Type B pancreatic cell (in vitro differentiated cells): ENCODE measurements at places on chromosomes 11 and 22. TPM values are rescaled to one million over a fixed set of nuclear protein-coding genes. Genes with fewer than 3 reads are reported as not detected.

DNA sequence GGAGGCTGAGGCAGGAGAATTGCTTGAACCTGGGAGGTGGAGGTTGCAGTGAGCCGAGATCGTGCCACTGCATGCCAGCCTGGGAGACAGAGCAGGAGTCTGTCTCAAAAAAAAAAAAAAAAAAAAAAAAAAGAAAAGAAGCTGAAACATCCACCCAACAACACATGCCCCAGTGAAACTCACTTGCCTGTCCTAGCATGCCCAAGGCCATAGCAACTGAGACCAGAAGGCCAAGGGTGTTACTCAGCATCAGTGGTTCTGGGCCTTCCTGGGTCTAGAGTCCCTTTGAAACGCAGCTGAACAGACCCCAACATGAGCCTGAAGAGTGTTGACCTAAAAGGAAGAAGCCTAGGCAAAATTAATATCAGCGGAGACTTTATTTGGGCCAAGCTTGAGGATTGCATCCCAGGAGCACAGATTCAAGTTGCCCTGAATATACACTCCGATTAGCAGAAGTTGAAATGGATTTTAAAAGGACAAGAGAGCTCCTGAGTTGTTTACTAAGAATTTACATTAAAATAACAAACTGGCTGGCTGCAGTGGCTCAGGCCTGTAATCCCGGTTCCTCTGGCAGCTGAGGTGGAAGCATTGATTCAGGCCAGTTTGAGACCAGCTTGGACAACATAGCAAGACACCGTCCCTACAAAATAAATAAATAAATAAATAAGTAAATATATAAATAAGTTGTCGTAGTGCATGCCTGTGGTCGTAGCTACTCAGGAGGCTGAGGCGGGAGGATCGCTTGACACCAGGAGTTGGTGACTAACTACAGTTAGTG is 7.0 kb downstream of the PRDX5 start:
- H3K27me3 ChIP-seq, result no peaks in the 10 kb centered on the region
- peaks cover 8% of the 10 kb centered on the region for H3K36me3 ChIP-seq

DNA sequence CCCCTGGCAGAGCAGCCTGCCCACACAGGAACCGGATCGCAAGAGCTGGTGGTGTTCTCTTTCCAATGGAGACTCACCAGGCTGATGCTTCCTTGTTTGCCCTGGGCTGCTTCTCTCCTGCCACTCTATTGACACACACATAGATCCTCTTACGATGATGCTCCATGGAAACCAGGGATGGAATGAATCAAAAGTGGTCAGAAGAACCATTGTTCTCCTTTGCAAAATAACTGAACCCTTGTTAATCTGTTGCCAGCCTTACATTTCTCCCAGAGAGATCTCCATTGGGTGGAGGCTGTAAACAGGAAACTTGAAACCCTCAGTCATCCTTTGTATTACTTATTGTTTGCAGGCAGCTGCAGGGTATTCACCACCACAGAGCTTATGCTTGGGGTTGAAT is 24.6 kb upstream of the LDLRAD3 start:
- H3K4me3 ChIP-seq, result no peak overlapping the region
- H3K36me3 ChIP-seq, result no peaks in the 10 kb centered on the region
- H3K4me1 ChIP-seq, result peaks cover 4% of the 10 kb centered on the region
- no peak overlapping the region for H3K27ac ChIP-seq
- peaks cover 14% of the 10 kb centered on the region for H3K27me3 ChIP-seq

DNA sequence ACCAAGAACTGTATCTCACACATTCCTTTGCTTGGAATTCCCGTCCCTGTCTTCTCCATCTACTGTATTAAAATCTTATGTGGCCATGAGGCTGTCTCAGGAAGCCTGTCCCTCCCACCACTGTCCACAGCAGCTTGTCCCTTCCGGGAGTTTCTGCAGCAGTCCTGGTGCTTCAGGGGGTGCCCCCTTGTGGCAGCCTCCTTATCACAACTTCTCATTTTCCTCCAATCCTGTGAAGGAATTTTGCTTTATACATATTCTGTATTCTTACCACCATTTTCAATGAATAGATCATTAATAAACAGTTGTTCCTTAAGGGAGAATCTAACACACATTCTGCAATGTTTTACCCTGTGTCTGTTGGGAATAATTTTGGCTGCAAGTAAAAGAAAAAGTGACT is 220.4 kb upstream of the RAG2 start:
- H3K27me3 ChIP-seq, result no peaks in the 10 kb centered on the region
- H3K4me3 ChIP-seq, result no peak overlapping the region

DNA sequence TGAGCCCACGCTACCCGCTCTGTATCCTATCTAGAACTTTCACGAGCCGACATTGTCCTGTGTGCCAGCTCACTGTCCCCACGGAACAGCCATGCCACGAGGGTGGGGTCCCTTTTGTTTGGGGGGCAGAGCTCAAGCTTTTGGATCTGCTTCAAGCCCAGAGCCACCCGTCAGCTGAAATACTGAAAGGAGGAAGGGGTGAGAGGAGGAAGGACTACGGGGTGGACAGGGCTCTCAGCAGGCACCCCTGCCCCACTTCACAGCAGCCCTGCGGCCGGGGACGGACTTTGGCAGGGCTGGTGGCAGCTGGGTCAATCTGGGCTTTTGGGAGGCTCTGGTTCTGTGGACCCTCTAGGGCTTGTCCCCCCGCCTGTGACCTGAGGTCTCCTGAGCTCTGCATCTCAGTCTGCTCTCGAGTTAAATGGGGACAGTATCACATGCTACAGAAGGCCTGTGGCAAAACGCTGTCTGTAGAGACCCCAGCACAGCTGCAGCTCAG is 30.0 kb upstream of the MUC5AC start:
- H3K4me3 ChIP-seq, result no peak overlapping the region
- peaks cover 14% of the 10 kb centered on the region for H3K27me3 ChIP-seq
- no peak for DNase-seq
- H3K36me3 ChIP-seq, result no peaks in the 10 kb centered on the region
- H3K27ac ChIP-seq, result peak overlapping the region; percentile 29
- no peaks in the 10 kb centered on the region for H3K4me1 ChIP-seq

DNA sequence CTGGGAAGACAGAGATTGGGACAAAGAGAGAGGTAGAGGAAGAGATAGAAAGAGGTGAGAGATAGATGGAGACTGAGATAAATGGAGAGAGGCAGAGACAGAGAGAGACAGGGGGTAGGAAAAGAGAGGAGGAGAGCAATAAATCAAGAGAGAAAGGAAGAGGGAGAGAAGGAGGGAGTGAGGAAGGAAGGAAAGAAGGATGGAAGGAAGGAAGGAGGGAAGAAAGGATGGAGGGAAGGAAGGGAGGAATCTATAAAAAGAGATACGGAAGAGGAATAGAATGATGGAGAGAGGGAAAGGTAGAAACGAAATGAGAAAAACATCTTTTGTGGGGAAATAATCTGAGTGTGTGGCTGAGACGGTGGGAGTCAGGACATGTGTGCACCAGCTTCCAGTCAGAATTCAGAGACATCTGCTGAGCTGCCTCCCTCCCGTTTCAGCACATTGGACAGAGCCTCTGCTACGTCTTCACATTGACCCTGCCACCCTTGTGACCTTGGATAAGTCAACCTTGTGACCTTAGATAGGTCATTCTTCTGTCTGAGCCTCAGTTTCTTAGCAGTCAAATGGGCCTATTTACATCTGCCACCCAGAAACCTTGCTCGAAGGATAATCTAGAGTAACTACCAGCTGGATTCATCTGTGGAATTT is 417.8 kb downstream of the MIAT start:
- no peak overlapping the region for H3K27ac ChIP-seq
- H3K27me3 ChIP-seq, result peaks cover 64% of the 10 kb centered on the region
- DNase-seq, result no peak
- no peaks in the 10 kb centered on the region for H3K4me1 ChIP-seq

DNA sequence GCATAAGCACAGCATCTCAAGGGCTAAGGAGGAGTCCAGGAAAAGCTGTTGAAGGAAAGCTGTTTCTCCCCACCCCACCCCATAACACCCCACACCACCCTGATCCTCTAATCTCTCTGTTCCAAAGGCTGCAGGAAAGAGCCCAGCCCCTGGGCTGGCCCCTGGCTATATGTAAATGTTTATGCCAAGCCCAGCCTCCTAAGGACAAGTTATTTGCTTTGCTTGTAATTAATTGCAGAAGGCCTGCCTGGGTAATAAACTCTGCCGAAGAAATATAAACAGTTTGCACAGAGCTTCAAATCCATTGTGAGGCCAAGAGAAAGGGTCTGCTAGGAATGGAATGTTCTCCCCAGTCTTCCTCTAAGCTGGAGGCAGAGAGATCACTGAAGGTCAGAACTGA is 21.2 kb downstream of the ARRB1 start:
- peaks cover 54% of the 10 kb centered on the region for H3K4me1 ChIP-seq
- H3K27ac ChIP-seq, result peak overlapping the region; percentile 76
- H3K36me3 ChIP-seq, result peaks cover 7% of the 10 kb centered on the region
- DNase-seq, result no peak

DNA sequence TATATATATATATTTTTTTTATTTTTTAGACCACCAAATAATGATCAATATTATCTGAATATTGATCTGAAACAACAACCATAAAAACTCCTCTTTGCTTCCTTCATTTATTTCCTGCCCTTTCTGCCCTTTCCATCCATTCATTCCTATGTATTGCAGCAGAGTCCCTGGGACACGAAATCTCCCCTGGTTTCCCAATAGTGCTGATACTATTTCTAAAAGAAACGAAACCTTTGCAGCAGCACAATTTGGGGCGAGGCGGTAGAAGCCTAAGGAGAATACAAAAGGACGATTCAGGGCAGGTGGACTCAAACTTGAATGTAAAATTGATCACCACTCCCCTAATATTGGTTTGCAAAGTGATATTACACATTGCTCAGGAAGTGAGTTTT is 16.9 kb upstream of the AMOTL1 start:
- peaks cover 3% of the 10 kb centered on the region for H3K36me3 ChIP-seq
- H3K4me3 ChIP-seq, result no peak overlapping the region
- no peak for DNase-seq
- H3K27me3 ChIP-seq, result no peaks in the 10 kb centered on the region
- H3K4me1 ChIP-seq, result peaks cover 38% of the 10 kb centered on the region
- peak overlapping the region; percentile 98 for H3K27ac ChIP-seq

DNA sequence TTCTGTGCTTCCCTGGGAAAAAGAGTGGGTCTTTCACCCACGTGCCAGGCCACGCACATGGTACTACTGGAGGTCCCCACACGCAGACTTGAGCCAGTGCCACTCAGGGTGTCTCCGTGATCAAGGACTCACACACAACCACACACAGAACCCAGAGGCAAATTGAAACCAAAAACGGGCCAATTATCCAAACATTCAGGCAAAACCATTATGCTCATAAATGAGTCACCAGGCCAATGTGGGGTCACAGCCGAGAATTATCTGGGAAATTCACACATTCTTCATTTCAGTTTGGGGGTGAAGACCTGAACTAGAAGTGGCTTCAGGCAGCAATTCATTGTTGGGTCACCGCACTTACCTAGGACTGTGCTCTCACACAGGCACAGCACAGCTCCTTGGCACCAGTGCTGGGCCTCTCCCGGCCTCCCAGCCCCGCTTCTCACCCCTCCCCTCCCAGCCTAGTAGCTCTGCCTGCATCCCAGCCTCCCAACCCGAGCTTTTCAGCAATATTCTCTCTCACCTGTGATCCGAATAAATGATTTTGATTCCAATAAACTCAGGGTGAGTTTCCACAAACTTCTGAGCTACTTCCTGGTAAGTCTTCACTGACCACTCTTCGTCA is 28.0 kb downstream of the ADA2 start:
- H3K27me3 ChIP-seq, result no peaks in the 10 kb centered on the region
- no peaks in the 10 kb centered on the region for H3K36me3 ChIP-seq
- peaks cover 3% of the 10 kb centered on the region for H3K4me1 ChIP-seq
- no peak overlapping the region for H3K4me3 ChIP-seq
- no peak for DNase-seq
- no peak overlapping the region for H3K27ac ChIP-seq

GRCh38 chr11:113805640-113806039 is 26.0 kb downstream of the CLDN25 start:
- H3K27ac ChIP-seq, result no peak overlapping the region
- H3K36me3 ChIP-seq, result peaks cover 52% of the 10 kb centered on the region
- H3K4me3 ChIP-seq, result no peak overlapping the region
- no peaks in the 10 kb centered on the region for H3K4me1 ChIP-seq

DNA sequence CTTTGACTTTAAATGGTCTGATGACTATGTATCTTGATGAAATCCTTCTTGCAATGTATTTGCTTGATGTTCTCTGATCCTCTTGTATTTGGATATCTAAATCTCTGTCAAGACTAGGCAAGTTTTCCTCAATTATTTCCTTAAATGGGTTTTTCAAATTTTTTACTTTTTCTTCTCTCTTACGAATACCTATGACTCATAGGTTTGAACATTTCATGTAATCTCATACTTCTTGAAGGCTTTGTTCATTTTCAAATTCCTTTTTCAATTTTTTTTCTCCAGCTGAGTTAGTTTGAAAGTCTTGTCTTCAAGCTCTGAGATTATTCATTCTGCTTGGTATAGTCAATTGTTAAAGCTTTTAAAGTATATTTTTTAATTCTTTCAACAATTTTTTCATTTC is 13.1 kb downstream of the OR10W1 start:
- no peak for DNase-seq
- no peaks in the 10 kb centered on the region for H3K27me3 ChIP-seq
- H3K36me3 ChIP-seq, result no peaks in the 10 kb centered on the region
- no peaks in the 10 kb centered on the region for H3K4me1 ChIP-seq

DNA sequence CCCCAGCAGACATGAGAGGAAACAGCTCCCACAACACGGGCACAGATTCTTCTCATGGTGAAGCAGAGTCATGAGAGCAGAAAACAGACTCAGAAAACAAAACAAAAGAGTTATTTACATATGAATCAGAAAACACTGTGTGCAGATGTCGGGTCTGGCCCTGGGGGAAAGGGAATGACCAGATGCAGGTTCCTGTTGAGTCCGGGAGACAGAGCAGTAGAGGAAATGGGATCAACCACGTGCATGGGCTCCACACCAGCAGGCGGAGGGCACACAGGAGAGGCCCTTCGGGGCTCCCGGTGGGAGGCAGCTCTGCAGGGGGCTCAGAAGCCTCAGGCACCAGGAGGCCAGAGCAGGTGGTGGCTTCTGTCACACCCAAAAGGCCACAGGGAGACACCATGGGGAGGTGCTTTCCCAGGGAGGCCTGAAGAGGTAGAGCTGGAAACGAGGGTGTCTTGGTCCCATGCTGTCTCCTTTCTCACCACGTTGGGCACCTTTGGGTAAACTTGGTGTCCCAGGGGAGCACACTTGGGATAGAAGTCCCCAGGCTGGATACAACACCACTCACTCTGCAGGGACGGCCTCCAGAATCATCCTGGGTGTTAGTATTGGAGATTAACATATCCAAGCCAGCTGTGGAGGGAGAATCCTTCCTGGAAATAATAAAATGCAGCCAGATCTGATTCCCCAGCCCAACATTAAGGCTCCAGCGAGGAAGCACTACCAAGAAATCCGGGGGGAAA is 764.7 kb downstream of the BRD1 start:
- no peak overlapping the region for H3K27ac ChIP-seq
- H3K36me3 ChIP-seq, result no peaks in the 10 kb centered on the region
- no peaks in the 10 kb centered on the region for H3K4me1 ChIP-seq
- DNase-seq, result no peak
- peaks cover 16% of the 10 kb centered on the region for H3K27me3 ChIP-seq

GRCh38 chr11:114876234-114876633 is 197.9 kb downstream of the NXPE2 start:
- no peak overlapping the region for H3K4me3 ChIP-seq
- no peaks in the 10 kb centered on the region for H3K36me3 ChIP-seq
- no peak for DNase-seq

Gene E2F8
- total RNA-seq, result 4.3 and 12.2 TPM in 2 replicates

Gene GDPD4
- total RNA-seq, result not detected in 2 replicates

Gene IFITM10
- 3.4 and 7.4 TPM in 2 replicates for total RNA-seq

Gene SLC2A11
- total RNA-seq, result 19.6 and 32.1 TPM in 2 replicates

Gene IZUMO1R
- not detected in 2 replicates for total RNA-seq

Gene CCDC89
- 0.19 and 0.77 TPM in 2 replicates for total RNA-seq

Gene CELSR1
- total RNA-seq, result 27.8 and 67.1 TPM in 2 replicates

Gene ANO9
- 25.3 and 66.6 TPM in 2 replicates for total RNA-seq

Gene FOXRED2
- total RNA-seq, result 20.6 and 38.8 TPM in 2 replicates
